Stimulated activated CD4-positive, alpha-beta T cell treated with anti-CD3 and anti-CD28 coated beads, Interleukin-4, amount 100 ng/mL, for 4 hours (primary cell): ENCODE measurements at places on chromosomes 1 and 21.

- DNase-seq: no peak
Measured at GRCh38 chr1:48263041-48263440, 40.5 kb downstream of the SLC5A9 start.

- DNase-seq: no peak
Measured at GRCh38 chr1:214550857-214551435, 456 bp downstream of the PTPN14 start.

- DNase-seq: no peak
Measured at GRCh38 chr1:6162773-6163172, 17.3 kb downstream of the CHD5 start.

DNA sequence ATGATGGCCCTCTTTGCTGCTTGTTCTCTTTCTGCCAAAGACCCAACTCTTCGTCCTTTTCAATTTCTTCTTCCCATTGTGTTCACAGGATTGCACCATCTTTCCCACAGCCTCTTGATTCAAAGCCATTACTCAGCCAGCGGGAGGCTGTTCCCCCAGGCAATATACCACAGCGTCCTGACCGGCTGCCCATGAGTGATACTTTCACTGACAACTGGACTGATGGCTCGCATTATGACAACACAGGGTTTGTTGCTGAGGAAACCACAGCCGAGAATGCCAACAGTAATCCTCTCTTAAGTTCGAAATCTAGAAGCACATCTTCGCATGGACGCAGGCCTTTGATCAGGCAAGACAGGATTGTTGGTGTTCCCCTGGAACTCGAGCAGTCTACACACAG lies 167.4 kb downstream of the LRRC40 start:
- no peak for DNase-seq

GRCh38 chr1:59041646-59042277 lies 255.1 kb upstream of the FGGY start:
- DNase-seq: no peak

DNA sequence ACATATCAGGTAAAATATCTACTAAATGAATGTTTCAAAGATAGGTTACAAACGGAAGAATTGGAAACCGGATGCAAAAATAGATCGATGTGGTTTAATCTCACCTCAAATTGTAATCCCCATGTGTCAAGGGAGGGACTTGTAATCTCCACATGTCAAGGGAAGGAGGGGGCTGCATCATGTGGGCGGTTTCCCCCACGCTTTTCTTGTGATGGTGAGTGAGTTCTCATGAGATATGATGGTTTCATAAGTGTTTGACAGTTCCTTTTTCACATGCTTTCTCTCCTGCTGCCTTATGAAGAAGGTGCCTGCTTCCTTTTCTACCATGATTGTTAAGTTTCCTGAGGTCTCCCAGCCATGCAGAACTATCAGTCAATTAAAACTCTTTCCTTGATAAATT lies 408.7 kb upstream of the TMPRSS15 start:
- DNase-seq: no peak

DNA sequence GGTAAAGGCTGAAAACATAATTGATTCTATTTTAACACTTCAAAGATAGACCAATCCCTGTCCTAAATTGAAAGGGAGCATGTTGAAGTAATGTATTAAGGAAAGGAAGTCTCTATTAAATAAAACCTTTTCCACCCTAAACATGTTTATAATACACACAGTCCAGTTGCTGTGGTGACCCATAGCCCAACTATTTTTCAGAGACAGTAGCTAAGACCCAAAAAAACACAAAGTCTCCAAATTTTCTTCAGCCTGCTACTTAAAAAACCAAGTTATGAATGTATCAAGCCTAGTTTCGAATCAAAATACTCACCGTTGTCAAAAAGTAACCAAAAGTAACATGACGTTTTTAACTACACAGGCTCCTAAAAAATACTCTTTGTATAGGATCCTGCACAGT lies 1.6 kb downstream of the ELK4 start:
- DNase-seq: no peak

GRCh38 chr1:148353461-148354283 lies 129.4 kb downstream of the PPIAL4G start:
- no peak for DNase-seq

DNA sequence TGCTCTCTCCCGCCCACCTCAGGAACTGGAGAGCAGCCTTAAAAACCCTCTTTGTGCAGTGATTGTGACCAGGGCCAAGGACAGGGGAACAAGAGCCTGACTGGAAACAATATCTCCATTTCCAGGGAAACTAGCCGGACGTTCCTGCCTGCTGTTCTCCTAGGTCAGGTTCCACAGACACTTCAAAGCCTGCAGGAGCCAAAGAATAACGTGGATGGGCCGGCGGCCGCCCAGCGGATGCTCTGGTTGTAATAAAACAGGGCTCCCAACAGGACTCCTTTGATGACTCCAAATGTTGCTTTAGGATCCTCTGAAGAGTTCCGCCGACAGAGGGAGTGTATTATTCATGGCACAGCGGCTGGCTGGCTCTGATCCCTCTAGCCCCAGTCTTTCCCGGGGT lies 162.2 kb downstream of the PLXNA2 start:
- DNase-seq: no peak

- DNase-seq: no peak
Measured at GRCh38 chr1:231049121-231049979, 9.3 kb upstream of the FAM89A start.
